ENCODE measurements at places on chromosomes 3 and 15.
A peak's percentile ranks its signal among the peaks of the same experiment; 100 is the strongest.

DNA sequence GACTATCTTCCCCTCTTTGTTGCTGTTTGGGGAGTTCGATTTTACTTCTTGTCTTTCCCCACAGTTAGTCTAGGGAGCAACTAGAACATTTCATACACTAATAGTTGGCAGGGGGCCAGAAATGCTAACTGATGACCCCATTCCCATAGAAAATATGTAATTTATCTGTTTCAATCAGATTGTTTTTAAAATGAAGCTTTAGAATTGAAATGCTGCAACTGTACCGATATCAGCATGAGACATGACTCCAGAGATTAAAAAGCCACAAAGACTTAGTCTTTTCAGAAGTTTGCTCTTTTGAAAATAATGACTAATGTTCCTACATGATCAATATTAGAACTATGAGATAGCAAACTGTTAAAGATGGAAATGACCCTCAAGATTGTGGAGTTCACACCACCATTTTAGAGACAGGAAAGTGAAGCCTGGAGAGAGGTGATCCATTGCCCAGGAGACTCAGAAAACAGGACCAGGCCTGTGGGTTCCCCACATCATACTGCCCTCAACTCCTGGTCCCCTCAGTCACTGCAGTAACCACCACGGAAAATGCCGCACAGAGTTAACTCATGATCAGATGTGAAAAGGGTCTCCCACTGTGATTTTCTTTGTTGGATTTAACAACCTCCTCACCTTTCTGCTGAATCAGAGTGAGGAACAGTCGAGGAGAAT is 130.3 kb downstream of the CHDH start:
- no peaks in the 10 kb centered on the region for H3K4me1 ChIP-seq
- DNase-seq = no peak
- H3K4me3 ChIP-seq = no peak overlapping the region
- H3K27ac ChIP-seq = no peak overlapping the region
- H3K27me3 ChIP-seq = no peaks in the 10 kb centered on the region
- no peaks in the 10 kb centered on the region for H3K36me3 ChIP-seq

DNA sequence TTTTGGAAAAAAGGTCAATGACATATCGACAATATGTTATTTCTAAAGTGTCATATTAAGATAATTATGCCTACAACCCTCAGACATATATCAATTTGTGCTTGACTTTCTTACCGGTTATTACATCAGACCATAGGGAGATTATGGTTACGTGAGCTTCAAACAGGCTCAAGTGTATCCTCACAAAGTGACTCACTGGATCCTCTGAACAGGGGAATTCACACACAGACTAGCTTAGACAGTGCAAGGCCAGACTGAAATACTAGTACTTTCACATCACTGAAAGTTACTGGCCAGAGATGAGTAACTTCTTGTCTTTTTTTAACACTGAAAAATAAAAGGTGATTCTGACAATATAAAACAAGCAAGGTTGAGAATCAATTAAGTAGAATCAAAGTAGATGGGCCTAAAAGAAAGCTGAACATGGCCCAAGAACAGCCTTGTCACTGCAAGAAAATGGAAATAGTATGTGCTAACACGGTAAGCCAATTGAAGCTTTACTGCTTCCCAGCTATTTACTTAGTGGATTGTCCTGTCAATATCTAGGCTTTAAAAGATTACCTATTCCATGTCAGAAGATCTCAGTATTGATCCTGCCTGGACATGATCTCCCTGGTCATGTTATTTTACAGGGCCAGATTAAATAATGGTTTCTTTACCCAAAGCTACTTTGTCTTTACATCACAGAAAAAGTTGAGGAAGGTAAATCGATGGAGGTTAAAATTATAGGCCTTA is 848.6 kb downstream of the ROBO1 start:
- H3K4me3 ChIP-seq = no peak overlapping the region
- no peak overlapping the region for H3K27ac ChIP-seq
- no peaks in the 10 kb centered on the region for H3K4me1 ChIP-seq
- no peaks in the 10 kb centered on the region for H3K27me3 ChIP-seq
- H3K36me3 ChIP-seq = no peaks in the 10 kb centered on the region
- no peak for DNase-seq

- H3K27ac ChIP-seq = peak within 1 kb of the TSS; percentile 82
- no peaks in the 10 kb centered on the region for H3K27me3 ChIP-seq
- no peaks in the 10 kb centered on the region for H3K36me3 ChIP-seq
- DNase-seq = peak; percentile 97
Measured at GRCh38 chr15:41827880-41828806, at the start of gene JMJD7. JMJD7 (plus strand) TSS chr15:41828092; CDS start chr15:41828125, 33 bp downstream.

DNA sequence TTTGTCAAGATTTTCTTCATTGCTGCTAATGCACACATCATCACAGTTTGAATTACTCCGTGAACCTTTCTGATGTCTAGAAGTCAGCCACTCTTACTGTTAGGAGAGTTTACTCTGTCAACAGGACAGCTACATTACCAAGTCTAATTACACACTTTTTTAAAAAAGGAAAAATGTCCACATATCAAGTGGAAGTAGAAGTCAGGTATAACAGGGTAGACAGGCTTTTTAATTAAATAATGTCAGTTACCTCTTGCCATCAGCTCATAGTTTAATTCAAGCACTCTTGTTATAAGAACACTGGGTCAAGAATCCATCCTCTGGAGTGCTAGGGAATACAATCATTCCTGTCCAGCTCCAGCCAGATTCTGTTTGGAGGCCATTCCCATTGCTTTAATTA is 232.8 kb downstream of the TAFA4 start:
- no peak overlapping the region for H3K27ac ChIP-seq
- DNase-seq = no peak
- H3K27me3 ChIP-seq = no peaks in the 10 kb centered on the region
- no peaks in the 10 kb centered on the region for H3K36me3 ChIP-seq
- no peaks in the 10 kb centered on the region for H3K4me1 ChIP-seq

- no peak overlapping the region for H3K4me3 ChIP-seq
- H3K27ac ChIP-seq = no peak overlapping the region
- H3K4me1 ChIP-seq = no peaks in the 10 kb centered on the region
- DNase-seq = no peak
- H3K36me3 ChIP-seq = no peaks in the 10 kb centered on the region
- no peaks in the 10 kb centered on the region for H3K27me3 ChIP-seq
Measured at GRCh38 chr3:35737527-35737926, 98.2 kb downstream of the ARPP21 start.

DNA sequence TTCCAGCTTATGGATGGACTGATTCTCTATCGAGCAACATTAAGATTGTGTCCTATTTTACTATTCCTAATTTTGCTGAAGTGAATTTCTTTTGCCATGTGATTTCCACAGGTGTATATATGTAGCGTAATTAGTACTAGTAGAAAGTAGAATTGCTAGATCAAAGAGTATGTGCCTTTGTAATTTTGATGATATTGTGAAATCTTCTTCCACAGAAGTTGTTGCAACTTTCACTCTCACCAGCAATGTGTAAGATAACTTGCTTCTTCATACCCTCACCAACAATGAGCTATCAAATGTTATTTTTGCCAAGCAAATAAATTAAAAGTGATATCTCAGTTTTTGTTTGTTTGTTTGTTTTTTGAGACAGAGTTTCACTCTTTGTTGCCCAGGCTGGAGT is 5.4 kb downstream of the PGBD4 start:
- H3K36me3 ChIP-seq = no peaks in the 10 kb centered on the region
- DNase-seq = no peak
- H3K27me3 ChIP-seq = no peaks in the 10 kb centered on the region
- no peak overlapping the region for H3K27ac ChIP-seq
- no peak overlapping the region for H3K4me3 ChIP-seq

GRCh38 chr3:122680475-122681283 is at the start of gene PARP14:
PARP14 (plus strand) TSS chr3:122680839; CDS start chr3:122680884, 45 bp downstream.
- no peaks in the 10 kb centered on the region for H3K27me3 ChIP-seq
- H3K4me1 ChIP-seq = peaks cover 8% of the 10 kb centered on the region
- H3K4me3 ChIP-seq = peak within 1 kb of the TSS; percentile 87
- H3K27ac ChIP-seq = peak within 1 kb of the TSS; percentile 99
- no peaks in the 10 kb centered on the region for H3K36me3 ChIP-seq
- peak; percentile 87 for DNase-seq

- DNase-seq = no peak
- no peaks in the 10 kb centered on the region for H3K27me3 ChIP-seq
- H3K27ac ChIP-seq = no peak overlapping the region
- no peaks in the 10 kb centered on the region for H3K4me1 ChIP-seq
- H3K4me3 ChIP-seq = no peak overlapping the region
- no peaks in the 10 kb centered on the region for H3K36me3 ChIP-seq
Measured at GRCh38 chr3:54139630-54140029, 17.3 kb downstream of the CACNA2D3 start.

DNA sequence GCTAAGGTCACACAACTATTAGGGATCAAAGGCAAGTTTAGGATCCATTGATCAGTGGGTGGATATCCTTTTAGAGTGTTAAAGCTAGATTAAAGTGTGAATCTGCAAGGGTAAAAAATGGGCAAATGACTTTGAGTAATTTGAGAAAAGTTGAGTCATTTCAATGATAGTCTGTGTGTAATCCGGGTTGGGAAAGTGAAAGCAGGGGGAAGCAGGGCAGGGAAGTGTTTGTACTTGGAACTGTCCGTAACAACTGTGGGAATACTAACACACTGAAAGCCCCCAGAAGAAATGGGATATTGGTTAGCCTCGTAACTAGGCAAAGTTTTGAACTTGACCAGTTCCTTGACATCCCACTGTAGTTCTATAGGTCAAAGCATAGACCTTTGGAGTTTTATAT is 187.2 kb upstream of the SLITRK3 start:
- no peaks in the 10 kb centered on the region for H3K27me3 ChIP-seq
- no peak for DNase-seq
- no peaks in the 10 kb centered on the region for H3K36me3 ChIP-seq
- no peak overlapping the region for H3K27ac ChIP-seq
- no peak overlapping the region for H3K4me3 ChIP-seq
- no peaks in the 10 kb centered on the region for H3K4me1 ChIP-seq

DNA sequence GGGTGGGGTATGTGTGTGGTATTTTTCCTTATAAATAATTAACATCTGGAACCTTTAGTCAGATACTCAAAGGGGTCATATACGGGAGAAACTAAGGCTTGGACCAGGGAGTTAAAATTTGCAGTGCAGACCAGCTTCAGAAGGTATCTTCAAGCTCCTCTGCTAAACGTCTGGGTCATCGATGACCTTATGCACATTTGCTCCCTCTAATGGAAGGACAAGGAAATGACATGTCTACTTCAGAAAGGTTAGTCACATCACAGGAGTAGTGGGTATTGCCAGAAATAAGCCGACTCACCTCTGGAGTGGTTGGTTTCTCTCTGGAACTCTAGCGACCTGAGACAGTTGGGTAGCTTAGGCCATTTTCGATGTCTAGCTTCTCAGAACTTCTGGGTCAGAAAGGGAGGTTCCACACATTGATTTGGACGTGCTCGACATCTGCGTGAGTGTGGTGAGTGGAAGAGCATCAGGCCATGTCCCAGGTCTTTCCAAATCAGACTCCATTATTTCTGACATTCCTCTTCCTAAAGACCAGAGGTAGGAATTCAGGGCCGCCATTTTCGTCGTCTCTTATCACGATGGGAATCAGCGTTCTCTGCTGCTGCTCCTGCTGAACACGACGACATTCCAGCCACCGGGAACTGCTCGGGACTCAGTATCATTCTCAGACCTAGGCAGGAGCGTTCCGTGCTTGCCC is 31.8 kb upstream of the RASA2 start:
- H3K36me3 ChIP-seq = no peaks in the 10 kb centered on the region
- no peak for DNase-seq
- H3K27me3 ChIP-seq = no peaks in the 10 kb centered on the region
- no peak overlapping the region for H3K27ac ChIP-seq

DNA sequence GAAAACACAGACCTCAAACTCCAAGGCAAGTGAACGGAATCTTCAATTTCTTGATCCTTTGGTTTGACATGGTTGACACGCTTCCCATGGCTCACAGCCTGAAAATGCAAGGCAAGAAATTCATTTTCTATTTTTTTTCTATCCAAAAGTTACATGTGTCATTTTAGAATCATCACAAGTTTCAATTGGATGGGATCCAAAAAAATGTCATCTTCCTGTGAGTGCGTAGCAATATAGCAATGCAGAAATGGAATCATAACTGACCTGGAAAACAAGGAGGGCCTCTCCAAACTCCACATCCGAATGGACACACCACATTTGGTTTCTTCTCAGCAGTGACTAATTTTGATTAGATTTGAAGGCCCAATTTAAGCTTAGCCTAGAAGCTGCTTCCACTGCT is 175.8 kb upstream of the ATP11B start:
- no peaks in the 10 kb centered on the region for H3K4me1 ChIP-seq
- no peaks in the 10 kb centered on the region for H3K27me3 ChIP-seq
- H3K4me3 ChIP-seq = no peak overlapping the region
- no peak for DNase-seq
- H3K27ac ChIP-seq = no peak overlapping the region

GRCh38 chr3:188365988-188366698 is 212.2 kb downstream of the LPP start:
- H3K27me3 ChIP-seq = no peaks in the 10 kb centered on the region
- H3K36me3 ChIP-seq = no peaks in the 10 kb centered on the region
- H3K4me1 ChIP-seq = no peaks in the 10 kb centered on the region
- no peak for DNase-seq

- no peak for DNase-seq
- no peaks in the 10 kb centered on the region for H3K36me3 ChIP-seq
- no peaks in the 10 kb centered on the region for H3K27me3 ChIP-seq
- H3K4me1 ChIP-seq = no peaks in the 10 kb centered on the region
- no peak overlapping the region for H3K27ac ChIP-seq
Measured at GRCh38 chr15:76062286-76062685, 2.5 kb downstream of the TMEM266 start.

Measured in Peyer's patch (tissue), 4 donors.